ENCODE measurements at places on chromosomes 11 and 22.
A peak's percentile ranks its signal among the peaks of the same experiment; 100 is the strongest.

DNA sequence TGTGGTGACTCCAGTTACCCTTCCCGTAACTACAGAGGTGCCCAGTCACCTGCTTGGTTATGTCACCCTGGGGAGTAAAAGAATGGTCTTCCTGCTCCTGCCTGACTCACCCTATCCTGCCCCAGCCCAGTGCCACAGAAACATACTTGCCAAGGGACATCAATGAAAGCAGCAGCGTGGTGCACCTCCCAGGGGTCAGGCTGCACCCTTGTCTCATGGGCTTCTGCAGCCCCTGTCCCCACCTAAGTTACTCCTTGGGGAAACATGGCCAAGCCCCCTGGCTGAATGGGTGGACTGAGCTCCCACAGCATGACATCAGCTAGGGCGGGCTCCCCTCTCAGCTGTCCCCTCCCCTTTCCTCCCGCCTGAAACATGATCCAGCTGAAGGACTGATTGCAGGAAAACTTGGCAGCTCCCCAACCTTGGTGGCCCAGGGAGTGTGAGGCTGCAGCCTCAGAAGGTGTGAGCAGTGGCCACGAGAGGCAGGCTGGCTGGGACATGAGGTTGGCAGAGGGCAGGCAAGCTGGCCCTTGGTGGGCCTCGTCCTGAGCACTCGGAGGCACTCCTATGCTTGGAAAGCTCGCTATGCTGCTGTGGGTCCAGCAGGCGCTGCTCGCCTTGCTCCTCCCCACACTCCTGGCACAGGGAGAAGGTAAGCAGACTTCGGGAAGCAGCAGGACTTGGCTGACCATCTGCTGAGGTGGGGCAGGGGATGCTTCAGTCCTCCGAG, at the start of gene HTR3A:
Gene HTR3A (plus strand): TSS at position 368 of the 730 bp plus-strand sequence. CDS start 218 bp downstream, at position 586.
- DNase-seq = peak; percentile 55

GRCh38 chr11:43574949-43575912, 105.3 kb upstream of the HSD17B12 start:
- DNase-seq = no peak

DNA sequence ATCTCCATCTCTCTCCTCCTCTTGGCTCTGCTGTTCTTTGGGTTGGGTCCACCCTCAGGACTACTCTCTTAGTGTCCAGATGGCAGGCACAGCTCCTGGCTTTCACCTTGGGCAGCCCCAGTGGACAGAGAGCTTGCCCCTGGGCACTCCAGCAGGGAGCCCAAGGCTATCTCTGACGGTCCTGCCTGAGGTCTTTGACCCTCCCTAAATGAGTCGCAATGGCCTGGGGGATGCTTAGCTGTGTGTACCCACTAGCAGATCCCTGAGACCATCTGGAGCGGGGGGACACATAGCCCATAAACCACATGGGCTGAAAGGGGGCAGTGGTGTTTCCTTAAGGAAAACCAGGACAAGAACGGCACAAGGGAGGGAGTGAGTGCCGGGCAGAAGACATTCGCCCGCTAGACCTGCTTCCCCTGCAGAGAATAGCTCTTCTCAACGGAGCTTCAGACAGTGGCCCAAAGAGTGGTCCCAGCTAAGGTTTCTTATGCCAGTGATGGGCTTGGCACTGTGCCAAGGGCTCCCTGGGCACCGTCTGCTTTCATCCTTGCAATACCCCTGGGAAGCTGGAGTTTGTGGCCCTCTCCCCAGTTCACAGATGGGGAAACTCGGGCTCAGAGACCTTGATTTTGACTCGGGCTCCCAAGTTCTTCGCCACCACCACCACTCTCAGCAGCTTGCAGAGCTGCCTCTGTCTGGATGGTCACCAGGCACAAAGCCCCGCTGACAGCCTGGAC, 53.9 kb upstream of the ANO1 start:
- DNase-seq = no peak

DNA sequence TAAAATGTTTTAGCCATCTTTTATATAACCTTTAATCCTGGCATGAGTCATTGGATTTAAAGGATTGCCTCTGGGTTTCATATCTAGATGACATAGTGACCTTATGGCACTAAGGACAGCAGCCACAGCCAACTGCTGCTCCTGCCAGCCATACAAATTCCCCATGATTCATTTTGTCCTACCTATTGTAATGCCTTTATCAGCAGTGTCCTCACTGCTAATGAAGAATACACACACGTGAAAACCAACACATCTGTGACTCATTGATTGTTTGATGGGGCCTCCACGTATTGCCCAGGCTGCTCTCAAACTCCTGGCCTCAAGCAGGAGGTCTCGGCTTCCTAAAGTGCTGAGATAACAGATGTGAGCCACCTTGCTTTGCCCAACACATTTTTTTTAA, 1.8 kb downstream of the LDHAL6A start:
- DNase-seq = no peak

- DNase-seq = no peak
Observed at GRCh38 chr22:45224988-45225731, 15.5 kb downstream of the KIAA0930 start.

DNA sequence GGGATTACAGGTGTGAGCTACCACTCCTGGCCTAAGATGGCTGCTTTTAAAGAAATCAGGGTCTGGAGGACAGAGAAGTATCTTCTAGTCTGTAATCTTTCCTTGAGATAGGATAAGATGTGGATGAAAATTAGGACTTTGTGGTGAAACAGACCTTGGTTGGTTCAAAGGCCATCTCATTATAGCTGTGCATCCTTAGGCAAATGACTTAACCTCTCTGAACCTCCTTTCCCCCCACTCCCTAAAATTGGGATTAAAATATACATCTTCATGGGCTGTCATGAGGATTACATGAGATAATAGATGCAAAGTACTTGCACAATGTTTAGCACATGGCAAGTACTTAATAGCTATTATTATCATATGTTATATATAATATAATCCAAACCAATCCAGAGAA, 10.8 kb upstream of the E2F8 start:
- no peak for DNase-seq

DNA sequence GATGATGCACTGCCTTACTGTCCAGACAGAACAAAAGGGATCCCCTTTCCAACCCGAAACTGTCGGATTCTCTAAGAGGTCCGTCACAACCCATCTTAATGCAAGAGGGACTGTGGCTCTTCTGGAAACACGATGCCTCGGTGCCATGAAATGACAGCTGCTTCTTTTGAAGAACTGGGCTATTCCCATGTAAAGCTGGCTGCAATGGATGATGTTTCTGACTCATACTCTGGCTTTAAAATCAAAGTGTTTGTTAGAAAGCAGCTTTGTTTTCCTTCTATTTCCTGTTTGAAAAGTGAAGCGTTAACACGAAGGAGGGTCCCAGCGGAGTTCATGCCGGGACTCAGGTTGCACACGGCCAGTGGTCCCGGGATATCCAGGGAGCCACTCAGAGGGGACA, 3.1 kb downstream of the TP53AIP1 start:
- DNase-seq = no peak
